Psoas muscle (tissue), 8 donors: ENCODE measurements at places on chromosomes 13 and 19. TPM values are rescaled to one million over a fixed set of nuclear protein-coding genes. Genes with fewer than 3 reads are reported as not detected.

The ZNF813 gene
- 0.99 TPM for polyA plus RNA-seq

The PTPRH gene
- polyA plus RNA-seq, result 0.04 TPM

- H3K4me3 ChIP-seq, result no peak overlapping the region
- no peaks in the 10 kb centered on the region for H3K27me3 ChIP-seq
- no peak for DNase-seq
- no peaks in the 10 kb centered on the region for H3K36me3 ChIP-seq
Measured at GRCh38 chr13:47038188-47038587, 141.3 kb upstream of the HTR2A start.

- peak; percentile 93 for DNase-seq
- peak overlapping the region; percentile 76 for H3K27ac ChIP-seq
- H3K36me3 ChIP-seq, result no peaks in the 10 kb centered on the region
- H3K4me1 ChIP-seq, result peaks cover 5% of the 10 kb centered on the region
Measured at GRCh38 chr13:30395192-30396158, 26.8 kb upstream of the UBE2L5 start.

GRCh38 chr19:20925481-20925880 is 2.4 kb downstream of the ZNF85 start:
- H3K4me3 ChIP-seq, result no peak overlapping the region
- H3K36me3 ChIP-seq, result no peaks in the 10 kb centered on the region
- H3K27ac ChIP-seq, result no peak overlapping the region
- no peaks in the 10 kb centered on the region for H3K4me1 ChIP-seq
- no peaks in the 10 kb centered on the region for H3K27me3 ChIP-seq
- DNase-seq, result no peak

DNA sequence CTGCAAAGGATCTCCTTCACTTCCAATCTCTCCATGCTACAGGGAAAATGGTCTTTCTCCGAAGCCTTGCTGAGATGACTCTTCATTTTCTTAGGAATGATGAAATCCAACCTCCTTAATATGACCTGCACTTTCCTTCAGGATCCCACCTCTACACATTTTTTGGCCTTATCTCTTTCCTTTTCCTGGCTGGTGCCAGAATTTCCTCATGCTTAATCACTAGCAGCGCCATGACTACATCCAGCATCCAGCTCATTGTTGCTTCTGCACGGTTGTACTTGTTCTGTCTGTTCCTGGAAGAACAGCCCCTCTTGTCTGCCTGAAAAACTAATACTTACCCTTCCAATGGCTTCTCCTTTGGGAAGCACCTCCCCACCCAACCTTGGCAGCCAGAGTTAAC is 68.4 kb downstream of the TEX26 start:
- H3K4me3 ChIP-seq, result no peak overlapping the region
- no peak overlapping the region for H3K27ac ChIP-seq
- no peaks in the 10 kb centered on the region for H3K27me3 ChIP-seq
- DNase-seq, result no peak
- H3K4me1 ChIP-seq, result no peaks in the 10 kb centered on the region
- no peaks in the 10 kb centered on the region for H3K36me3 ChIP-seq
